Esophagus squamous epithelium (tissue), 5 donors: ENCODE measurements at places on chromosomes 13 and 19.

DNA sequence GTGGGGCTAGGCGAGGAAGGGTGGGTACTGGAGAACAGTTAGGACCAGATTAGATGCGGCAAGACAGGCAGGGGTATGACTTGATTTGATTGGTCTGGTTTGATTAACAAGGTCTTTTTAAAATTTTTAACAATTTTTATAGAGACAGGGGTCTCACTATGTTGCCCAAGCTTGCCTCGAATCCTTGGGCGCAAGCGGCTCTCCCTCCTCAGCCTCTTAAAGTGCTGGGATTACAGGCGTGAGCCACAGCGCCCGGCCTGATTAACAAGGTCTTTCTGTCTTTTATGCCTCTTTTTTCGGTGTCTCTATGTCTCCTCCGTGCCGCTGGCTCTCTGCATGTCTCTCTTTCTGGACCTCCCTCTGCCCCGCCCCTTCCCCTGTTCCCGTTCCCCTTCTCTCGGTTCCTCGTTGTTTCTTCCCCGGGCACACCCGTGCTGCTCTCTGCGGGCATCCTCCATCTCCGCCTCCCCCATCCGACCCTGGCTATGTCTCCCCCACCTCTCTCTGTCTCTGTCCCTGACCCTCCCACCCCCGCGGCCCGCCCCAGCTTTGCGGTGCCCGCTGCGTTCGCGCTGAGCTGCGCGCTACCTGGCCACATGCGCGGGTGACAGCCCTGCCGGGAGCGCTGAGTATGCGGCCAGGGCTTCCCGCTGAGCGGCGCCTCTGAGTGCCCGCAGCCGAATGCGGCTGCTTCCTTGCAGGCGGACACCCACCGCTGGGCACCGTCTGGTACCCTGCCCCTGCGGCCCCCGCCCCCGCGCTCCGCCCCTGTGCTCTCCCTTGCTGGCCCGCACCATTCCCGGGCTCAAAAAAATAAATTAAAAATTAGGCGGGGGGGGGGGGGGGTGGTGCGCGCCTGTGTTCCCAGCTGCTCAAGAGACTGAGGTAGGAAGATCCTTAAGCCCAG lies 8.1 kb upstream of the SDHAF1 start:
- no peak for DNase-seq

DNA sequence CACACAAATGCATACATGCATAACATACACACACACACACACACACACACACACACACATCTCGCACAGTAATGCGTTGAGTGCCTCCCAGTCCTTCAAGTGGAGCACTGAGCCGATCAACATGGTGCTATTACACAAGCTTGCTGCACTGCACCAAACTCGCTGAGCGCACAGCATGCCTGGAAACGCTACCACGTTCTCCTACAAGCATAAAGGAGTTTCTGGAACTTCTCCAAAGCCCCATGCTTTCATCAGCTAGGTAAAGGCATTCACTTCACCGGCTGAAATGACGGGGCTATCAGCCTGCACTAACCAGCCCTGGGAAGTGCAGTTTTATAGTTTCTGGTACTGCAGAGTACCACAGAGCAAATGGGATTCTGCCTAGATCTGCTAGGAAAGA lies 92.7 kb downstream of the FGF14 start:
- DNase-seq = no peak

GRCh38 chr19:42362891-42363440 lies 27.1 kb downstream of the CNFN start:
- no peak for DNase-seq

GRCh38 chr19:8835446-8835845 lies 3.3 kb downstream of the MBD3L1 start:
- no peak for DNase-seq

DNA sequence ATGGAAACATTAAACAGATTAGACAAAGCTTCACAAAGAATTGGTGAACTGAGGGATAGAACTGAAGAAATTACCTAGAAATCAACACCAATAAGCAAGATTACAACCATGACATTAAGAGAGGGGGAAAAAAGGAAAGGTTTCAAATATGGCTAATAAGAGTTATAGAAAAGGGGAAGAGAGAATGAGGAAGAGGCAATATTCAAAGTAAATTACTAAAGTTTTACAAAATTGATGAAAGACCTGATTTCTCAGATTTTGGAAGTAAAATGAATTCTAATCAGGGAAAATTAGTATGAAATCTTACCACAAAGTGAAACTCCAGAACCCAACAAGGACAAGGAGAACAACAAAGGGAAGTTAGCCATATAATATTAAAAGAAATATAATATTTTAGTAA lies 187.4 kb downstream of the NBEA start:
- DNase-seq = no peak

DNA sequence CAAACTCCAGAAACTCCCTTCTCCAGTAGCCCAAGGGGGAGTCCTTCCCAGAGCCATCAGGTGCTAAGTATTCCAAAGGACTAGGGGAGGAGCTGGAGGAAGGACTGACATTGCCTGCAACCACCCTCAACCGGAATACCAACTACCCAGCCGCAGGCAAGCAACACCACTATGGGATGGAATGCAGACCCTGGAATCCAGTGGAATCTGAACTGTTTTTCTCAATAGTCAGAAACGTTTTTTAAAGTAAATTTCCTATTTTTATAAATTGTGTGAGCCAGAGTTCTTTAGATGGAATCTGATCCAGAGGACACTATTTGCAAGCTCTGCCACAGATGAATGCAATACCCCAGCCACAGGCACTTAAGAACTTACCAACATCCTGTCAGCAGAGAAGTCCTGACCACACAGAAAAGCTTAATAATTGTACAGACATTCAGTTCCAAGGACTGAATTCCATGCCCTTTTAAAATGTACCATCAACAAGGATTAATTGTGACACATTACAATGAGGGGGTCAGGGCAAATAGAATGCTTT lies 92.1 kb downstream of the USP12 start:
- no peak for DNase-seq

GRCh38 chr13:105278943-105279381 lies 1256.5 kb downstream of the EFNB2 start:
- no peak for DNase-seq

DNA sequence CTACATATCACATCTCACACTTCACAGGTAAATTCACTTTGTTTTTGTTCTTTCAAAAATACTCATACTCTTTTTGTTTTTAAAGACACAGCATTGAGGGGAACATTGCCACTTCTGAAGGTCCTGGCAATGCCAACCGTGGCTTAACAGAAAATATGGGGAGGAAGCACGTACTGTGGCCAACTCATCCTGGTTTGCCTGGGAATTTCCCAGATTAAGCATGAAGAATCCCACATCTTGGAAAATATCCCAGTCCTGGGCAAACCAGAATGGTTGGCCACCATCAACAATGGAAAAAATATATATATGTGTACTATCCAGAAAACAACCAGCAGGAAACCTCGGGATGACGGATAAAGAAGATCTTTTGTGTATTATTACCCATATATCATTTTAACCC lies 1032.2 kb upstream of the SLC10A2 start:
- no peak for DNase-seq

- no peak for DNase-seq
These were observed 17.0 kb upstream of the KCNN1 start for GRCh38 chr19:17949956-17950309.

DNA sequence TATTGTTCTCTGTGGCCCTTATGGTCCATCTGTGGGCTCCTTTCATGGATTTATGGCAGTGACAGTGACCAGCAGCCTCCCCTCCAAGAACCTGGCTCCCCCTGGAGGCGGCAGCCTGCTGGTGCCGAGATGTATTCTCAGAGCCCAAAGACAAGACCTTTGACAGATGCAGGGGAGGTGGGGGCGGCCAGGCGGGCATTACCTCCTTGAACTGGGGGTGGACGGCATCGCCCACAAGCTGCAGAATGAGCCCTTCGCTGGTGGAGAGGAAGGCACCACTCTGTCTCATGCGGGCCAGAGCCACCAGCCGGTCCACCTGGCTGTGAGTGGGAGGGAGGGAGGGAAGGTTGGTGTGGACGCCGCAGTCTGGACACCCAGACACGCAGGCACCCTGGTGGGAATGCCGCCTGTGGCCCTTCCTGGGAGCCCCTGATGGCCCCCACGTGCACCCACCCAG lies 6.6 kb downstream of the ISOC2 start:
- no peak for DNase-seq

DNA sequence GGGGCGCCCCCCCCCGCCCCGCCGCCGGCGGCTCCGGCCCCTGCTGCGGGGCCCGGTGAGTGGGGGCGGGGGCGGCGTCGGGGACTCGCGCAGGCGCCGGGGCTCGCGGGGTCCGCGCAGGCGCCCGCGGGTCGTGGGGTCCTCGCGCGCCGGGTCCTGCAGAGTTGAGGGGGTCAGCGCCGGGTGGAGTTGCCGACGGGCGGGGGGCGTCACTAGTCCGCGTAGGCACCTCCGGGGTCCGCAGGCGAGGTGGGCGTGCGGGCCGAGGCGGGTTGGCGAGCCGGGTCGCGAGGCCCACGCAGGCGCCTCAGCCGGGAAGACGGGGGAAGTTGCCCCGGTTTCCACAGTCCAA lies 365 bp downstream of the PPP6R1 start:
- no peak for DNase-seq

DNA sequence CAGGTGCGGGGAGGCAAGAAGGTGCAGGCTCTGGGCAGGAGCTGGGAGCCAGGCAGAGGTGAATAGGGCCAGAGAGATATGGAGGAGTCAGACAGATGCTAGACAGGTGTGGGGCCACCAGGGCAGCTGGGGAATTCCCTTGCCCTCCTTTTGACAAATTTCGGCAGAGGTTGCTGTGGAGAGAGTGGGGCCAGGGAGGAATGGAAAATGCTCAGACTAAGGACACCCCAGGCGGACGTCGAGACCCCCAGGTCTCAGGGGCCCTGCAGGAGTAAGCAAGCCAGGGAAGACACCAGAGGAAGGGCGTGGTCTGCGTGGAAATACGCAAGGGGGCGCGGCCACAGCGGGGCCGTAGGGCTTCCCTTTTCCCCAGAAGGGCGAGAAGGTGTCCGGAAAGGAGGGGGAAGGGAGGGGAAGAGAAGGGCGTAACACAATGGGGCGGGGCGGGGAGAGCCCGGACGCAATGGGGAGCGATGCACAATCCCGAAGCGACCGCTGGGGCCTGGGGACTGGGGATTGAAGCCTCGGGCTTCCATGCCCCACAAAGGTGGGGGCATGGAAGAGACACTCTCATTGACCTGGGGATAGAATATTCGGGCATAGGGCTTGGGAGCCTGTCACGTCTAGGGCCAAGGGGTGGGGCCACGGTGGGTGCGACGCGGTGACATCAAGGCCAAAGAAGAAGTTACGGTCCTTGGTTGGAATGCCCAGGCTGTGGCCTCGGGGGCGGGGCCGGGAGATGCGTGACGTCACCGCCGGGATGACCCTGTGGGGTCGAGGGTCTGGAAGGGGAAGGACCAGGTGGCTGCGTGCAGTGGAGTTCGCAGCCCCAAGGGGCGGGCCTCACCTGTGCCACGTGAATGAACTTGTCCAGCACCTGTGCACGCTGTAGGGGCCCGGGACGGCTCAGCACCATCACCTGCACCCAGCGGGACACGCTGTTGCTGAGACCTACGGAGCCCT lies 8.2 kb downstream of the RASGRP4 start:
- no peak for DNase-seq

DNA sequence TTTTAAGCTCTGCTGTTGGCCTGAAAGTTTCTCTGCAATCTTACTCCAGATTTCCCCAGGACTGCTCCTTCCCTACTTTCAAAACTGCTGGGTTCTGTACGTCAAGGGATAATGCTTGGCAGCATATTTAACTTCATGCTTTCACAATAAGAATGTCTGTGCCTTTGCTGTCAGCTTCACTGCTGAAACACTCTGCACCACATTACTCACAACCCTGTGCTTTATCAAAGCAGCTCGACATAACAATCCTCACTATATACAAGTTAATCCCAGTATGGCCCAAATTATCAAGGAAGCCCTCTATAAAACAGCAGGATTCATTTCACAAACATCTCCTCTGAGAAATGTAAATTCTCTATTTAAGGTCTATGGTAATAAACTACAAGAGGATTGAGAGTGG lies 17.5 kb downstream of the LATS2 start:
- no peak for DNase-seq

GRCh38 chr13:90108547-90108946 lies 1238.9 kb upstream of the MIR17HG start:
- no peak for DNase-seq

DNA sequence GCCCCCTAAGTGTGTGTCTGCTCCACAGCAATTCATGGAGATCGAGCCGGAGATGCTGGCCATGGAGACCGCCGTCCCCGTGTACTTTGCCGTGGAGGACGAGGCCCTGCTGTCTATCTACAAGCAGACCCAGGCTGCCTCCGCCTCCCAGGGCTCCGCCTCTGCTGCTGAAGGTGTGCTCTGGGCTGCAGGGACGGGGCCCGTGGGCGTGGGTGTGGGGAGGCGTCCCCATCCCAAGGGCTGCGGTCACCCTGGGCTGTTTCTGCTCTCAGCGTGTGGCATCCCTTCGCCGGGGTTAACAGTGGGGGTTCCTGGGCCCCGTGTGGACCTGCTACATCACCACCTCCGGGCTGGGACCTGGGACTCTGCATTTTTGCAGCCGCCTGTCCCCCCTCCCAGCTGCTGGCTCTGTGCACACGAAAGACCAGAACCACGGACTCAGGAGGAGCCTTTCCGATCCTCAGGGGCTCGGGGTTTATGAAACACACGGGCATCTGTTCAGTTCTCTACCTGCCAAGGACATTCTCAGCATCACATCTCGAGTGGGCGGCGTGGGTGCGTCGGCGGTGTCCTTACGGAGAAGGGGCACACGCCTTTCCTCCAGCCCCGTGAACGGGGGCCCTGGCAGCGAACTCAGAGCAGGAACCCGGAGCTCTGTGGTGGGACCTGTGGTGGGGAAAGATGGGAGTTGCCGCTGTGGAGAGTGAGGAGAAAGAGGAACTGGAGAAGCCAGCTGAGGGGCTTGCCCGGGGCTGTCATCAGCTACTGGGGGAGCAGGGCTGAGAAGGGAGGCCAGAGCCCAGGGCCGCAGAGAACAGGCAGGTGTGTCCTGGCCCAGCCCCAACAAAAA lies 7.8 kb downstream of the NCLN start:
- no peak for DNase-seq

DNA sequence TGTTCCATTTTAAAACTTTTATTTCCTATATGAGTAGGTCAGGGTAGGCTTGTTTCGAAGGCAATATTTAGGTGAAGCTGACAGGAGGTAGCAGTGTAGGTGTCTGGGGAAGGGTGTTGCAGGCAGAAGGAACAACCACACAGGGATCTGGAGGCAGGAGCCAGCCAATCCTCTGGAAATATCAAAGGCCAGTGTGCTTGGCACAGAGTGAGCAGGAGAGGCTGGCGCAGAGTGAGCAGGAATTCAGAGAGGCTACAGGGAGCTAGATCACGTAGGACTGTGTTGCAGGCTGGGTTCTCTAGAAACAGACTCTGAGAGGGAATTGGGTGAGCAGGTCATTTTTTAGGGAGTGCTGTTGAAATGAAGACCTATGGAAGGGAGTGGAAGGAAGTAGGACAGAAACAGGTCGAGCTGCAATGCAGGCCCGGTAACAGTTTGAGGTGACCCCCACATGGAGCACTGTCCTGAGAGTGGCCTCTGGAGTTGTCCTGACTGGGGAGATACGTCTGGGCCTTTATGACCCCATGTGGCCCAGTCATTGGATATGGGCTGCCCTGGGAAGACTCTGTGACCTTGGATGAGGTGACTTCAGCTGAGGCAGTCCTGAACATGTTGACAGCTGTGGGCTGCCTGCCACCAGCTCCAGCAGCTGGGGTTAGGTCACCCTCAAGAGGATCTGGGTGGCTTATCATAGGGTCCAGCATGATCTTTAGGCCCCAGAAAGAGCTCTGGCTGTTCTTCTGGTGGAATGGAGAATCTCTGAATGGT lies 51.7 kb downstream of the ERCC5 start:
- no peak for DNase-seq
